ENCODE measurements at places on chromosomes 12 and 14.
A peak's percentile ranks its signal among the peaks of the same experiment; 100 is the strongest.

GRCh38 chr12:50453872-50454271 lies 50.9 kb upstream of the DIP2B start:
- peak; percentile 47 for DNase-seq

DNA sequence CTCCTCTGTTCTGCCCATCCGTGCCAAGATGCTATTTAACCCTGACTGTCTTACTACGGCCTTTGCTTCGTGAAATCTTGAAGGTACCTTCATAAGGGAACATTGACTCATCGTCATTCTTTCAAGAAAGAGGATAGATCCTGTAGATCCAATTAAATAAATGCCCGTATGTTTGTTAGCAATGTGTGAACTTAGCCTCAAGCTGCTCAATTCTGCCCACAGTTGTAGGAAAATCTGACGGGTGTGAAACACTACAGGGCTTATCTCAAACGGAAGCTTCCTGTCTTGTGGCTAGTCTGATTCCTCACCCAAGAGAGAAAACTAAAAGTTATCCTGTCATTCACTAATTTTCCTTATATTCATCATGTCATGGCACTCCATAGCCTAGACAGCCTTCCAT lies 168.0 kb upstream of the TBX3 start:
- no peak for DNase-seq

- no peak for DNase-seq
Observed at GRCh38 chr12:113838896-113839295, 127.2 kb downstream of the RBM19 start.

DNA sequence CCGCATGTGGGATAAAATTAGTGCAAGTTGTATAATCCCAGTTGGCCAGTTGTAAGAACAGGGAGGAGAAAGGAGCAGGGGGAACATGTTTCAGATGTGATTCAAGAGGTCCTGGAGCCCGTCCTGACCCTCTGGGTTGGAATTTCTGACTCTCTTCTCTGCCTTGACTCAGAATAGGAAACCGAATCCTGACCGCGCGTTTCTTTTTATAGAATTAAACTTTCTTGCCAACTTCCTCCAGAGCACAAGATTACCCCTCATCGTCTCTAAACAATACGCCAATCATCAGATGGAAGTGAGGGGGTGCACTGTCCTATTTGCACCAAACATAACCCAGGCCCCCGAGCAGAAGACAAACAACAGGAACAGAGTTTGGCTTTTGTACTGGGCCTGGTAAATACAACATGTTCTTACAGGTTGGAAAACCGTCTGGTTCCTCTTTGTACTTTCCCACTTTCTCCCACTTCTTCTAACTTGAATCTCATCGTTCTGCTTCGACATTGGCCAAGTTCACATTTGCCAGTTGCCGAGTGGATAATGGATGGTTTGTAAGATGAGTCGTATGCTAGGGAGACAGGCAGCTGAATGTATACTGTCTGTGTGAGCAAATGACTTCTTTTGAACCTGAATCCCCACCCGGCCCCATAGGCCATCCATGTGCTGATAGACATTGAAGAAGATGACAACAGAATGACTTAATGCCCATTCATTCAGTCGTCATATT lies 42.6 kb upstream of the MED13L start:
- peak; percentile 95 for DNase-seq

- DNase-seq, result peak; percentile 80
Observed at GRCh38 chr12:14167005-14167628, 185.7 kb upstream of the GRIN2B start.

- DNase-seq, result peak; percentile 34
Observed at GRCh38 chr14:55936691-55937090, 181.5 kb upstream of the PELI2 start.

DNA sequence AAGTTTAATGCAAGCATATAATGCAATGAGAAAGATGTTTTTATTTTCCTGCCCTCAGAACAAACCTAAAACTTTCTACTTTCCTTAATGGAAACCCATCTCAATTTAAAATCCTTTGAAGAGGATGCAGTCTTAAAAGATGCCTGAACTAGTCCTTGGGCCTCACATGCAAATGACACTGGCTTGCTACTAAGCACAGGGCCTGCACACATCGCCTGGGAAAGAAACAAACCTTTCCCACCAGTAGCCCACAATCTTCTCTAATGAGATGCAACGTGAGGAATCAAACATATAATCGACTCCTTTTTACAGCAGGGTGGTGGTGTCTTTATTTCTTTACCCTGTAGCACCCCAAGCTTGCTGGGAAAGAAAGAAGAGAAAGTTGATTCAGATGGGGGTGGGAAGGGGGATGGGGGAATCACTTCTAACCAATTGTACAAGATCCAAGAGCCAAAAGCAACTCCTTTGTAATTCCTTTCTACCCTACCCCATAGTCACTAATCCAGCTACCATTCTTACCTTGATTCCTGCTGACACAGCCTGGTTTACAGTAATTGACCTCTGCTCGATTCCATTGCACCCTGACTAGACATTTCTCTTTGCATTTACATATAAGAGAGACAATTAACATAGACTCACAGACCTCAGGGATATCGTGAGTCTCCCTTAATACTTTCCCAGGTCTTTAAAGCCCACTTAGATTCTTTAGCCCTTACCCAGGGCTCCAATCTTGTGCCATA lies 69.5 kb upstream of the FERMT2 start:
- DNase-seq, result no peak

- peak; percentile 15 for DNase-seq
Observed at GRCh38 chr12:115598871-115599811, 678.4 kb downstream of the MED13L start.

GRCh38 chr12:13179211-13180074 lies 17.1 kb upstream of the EMP1 start:
- peak; percentile 63 for DNase-seq

DNA sequence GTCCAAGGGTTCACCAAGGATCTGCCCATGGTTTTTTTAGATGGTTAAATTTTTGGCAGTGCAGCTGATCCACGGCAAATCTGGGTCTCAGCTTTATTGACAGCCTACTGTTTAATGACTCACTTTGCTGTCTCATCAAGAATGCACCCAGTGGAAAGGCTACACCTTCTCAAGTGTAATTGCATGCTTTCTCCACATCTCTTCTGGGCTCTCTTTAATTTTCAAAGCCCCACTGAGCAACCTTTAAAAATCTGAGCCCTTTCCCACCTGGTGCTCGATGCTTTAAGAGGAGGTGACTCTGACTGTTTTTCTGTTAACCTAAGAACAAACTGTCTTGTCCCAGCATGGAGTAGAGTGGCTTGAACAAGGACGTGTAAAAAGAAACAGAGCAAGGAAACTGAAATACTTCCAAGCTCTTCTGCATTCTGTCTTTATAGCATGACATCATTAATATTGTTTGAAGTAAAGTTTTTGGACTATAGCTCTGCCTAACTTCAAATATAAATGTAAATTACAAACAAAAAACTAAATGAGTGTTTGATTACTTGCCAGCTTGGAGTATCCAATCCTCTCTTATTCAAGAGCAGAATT lies 214.2 kb upstream of the KRR1 start:
- DNase-seq, result peak; percentile 47

- DNase-seq, result no peak
Observed at GRCh38 chr12:63821781-63822251, 22.7 kb upstream of the SRGAP1 start.

DNA sequence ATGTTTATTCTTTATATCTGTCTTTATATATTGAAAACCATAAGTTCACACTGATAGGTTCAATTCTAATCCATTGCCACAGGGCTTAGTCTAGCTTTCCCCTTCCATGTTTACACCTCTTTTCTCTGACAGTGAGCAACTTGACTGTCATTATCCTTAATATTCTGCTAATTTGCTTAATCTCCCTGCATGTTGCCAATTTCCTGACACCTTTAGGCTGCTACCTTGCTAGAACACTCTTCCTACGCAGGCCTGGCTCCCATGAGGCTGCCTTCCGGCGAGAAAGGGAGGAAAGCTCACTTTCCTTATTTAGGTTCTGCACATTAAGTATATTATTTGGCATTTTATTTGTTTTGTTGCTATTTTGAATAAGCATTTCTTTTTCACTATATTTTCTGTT lies 12.8 kb upstream of the FRS2 start:
- no peak for DNase-seq

- DNase-seq, result peak; percentile 48
Observed at GRCh38 chr12:13289653-13290289, 93.2 kb downstream of the EMP1 start.

DNA sequence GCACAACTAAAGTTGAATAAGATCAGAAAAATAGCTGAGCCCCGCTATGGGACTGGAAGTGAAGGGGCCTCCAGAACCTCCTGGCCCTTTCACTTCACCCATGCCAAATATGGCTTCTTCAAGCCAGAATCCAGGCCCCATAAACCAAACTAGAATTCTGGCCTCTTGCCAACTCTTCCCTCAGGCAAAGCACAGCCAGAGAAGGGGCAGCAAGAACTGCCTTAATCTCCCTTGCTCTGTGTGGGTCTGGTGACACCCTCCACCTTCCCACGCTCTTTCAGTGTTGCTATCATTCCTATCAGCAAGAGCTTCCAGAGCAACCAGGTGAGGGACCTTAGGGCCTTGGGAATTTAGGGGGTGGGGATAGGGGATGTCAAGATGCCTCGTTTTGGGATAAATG lies 3.1 kb upstream of the PNMA1 start:
- peak; percentile 47 for DNase-seq

DNA sequence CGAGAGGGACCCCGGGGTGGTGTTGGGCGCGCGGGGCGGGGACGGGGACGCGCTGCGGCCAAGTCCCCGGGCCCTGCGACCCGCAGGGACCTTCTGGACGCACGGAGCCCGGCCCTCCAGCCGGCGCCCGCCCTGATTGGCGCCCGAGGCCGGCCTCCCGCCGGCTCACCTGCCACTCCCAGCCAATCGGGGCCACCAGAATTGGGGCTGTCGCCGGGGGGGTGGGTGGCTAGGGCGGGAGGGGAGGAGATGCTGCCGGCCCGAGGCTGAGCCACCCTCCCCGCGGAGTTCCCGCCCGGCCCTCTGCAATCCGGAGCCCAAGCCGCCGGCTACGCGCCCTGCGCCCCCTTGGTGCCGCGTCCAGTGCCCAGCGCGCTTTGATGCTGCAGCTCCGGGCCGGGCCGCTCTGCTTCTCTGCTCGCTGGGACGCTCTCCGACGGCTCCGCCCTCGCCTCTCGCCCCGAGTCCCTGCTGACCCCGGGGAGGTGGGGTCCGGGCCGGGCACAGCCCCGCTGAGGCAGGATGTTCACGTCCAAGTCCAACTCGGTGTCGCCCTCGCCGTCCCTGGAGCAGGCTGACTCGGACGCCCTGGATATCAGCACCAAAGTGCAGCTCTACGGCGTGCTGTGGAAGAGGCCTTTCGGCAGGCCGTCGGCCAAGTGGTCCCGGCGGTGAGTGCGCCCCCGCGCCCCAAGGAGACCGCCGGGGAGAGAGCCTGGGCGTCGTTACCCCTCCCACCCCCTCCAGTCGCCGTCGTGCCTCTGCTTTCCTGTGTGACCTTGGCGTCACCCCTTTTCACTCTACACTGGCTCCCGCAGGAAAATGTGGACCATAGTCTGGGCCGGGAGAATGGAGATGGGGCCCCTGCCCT lies at the start of gene PLEKHD1:
PLEKHD1 (plus strand) TSS at position 285 of the 871 bp plus-strand sequence; CDS start at position 523, 238 bp downstream.
- no peak for DNase-seq

DNA sequence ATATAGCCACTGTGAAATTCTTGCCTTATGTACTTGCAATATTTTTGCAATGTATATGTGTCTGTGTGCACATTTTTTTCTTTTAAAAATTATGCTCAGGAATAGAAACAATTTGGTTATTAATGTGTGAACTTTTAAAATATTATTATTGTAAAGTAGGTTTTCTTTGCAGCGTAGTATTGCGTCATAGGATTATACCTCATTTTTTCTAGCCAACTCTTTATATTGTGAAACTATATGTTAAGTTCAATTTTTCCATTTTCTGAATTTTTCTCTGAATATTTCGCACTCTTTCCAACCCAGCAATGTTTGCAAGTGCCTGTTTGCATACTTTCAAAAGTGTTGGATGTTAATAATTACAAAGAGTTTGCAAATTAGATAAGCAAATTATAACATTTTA lies 471.6 kb upstream of the LMO3 start:
- no peak for DNase-seq

- DNase-seq, result no peak
Observed at GRCh38 chr12:128690641-128691040, 133.1 kb downstream of the SLC15A4 start.

DNA sequence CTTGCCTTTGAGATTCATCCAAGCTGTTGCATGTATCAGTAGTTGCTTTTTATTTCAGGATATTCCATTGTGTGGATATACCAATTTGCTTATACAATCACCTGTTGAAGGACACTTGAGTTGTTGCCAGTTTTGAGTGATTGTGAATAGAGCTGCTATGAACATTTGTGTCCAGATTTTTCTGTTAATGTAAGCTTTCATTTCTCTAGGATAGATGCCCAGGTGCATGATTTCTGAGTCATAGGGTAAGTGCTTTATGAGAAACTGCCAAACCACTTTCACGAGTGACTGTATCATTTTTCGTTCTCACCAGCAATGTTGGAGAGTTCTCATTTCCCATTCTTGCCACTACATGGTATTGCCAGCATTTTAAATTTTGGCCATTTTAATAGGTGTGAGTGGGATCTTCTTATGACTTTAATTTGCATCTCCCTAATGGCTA lies 434.6 kb upstream of the RGS6 start:
- DNase-seq, result no peak

DNA sequence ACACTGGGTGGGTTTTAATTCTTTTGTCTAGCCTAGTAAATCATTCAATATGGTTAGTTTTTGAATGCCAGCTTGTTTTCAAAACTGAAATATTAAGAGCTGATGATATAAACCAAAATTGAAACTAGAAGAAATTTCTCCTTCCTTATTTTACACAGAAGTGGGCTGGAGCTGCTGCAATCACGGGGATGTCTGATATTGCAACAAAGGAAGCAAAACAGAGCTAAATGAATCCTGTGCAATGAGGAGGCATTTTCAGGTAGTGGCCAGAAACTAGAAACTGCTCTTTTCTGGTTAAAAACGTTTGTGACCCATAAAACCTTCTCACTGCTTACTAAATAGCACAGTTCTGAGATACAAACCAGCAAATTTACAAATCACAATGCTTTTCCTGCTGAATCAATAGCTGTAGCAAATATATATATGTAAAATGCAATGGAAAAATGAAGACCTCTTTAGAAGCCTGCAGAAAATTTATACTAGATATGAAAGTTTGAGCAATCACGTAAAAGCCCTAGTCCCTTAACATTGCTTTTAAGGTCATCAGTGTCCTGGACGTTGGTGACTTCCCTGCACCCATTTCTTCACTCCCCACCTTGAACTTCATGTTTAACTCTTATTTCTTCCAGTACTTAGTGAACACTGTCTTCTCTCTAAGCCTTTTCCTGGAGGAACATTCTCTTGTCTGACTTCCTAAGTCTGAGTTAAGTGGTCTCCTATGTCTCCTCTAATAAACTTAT lies 15.9 kb upstream of the LRRK2 start:
- DNase-seq, result no peak

DNA sequence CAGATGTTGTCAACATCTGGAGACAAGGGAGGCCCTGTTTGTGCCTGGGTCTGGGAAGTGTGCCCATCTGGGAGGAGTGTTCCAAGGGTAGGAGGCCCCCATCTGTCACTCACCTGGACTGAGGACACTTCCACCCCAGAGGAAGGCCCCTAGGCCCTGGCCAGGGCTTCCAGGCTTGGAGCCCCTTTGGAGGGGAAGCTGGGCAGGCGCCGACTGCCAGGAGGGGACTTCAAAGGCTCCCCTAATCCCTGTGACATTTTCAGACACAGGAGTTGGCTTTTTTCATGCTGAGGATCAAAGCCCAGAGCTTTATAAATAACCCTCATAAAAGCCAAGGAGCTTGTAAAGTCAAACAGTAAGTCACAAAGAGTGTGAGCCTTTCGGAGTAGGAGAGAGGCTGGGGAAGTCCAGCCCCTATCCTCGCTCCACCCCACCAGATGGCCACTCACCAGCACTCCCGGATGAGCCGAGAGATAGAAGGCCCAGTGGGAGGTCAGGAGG lies 17.6 kb upstream of the FAM222A start:
- no peak for DNase-seq
